ENCODE measurements at places on chromosomes 16 and 17.
A peak's percentile ranks its signal among the peaks of the same experiment; 100 is the strongest.

DNA sequence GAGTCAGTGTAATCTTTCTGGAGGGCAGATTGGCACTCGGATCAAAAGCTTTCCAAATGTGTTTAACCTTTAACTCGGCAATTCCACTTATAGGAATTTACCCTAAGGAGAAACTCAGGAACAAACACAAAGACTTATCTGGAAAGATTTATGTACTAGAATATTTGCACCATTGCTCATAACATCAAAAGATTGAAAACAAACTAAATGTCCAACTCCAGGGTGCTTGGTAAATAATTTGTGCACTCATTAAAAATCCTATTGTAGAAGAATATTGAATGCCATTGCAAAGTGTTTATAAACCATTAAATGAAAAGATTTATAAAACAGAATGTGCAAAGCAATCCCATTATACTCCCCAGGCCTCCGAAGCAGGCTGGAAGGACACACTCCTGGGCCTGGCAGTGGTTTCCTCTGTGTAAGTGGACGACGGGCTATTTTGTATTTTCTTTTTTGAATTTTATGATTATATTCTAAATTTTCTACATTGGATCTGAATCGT is 18.7 kb upstream of the RBFOX3 start:
- no peak for DNase-seq

DNA sequence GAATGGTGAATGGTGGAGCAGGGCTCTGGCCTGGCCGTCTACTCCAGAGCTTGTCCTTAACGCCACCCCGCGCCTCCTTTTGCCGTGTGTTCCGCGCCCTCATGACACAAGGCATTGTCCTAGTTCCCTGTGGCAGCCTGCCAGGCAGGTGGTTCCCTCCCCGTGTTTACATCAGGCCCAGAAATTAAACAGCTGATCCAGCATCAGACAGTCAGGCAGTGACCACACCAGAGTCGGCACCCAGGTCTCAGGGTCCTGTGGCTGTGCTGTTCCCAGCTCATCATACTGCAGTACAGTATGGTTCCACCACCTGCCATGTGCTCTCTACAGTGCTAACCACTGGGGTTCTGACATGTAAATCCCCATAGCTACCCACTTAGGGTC is 119.7 kb downstream of the RAB11FIP4 start:
- no peak for DNase-seq

DNA sequence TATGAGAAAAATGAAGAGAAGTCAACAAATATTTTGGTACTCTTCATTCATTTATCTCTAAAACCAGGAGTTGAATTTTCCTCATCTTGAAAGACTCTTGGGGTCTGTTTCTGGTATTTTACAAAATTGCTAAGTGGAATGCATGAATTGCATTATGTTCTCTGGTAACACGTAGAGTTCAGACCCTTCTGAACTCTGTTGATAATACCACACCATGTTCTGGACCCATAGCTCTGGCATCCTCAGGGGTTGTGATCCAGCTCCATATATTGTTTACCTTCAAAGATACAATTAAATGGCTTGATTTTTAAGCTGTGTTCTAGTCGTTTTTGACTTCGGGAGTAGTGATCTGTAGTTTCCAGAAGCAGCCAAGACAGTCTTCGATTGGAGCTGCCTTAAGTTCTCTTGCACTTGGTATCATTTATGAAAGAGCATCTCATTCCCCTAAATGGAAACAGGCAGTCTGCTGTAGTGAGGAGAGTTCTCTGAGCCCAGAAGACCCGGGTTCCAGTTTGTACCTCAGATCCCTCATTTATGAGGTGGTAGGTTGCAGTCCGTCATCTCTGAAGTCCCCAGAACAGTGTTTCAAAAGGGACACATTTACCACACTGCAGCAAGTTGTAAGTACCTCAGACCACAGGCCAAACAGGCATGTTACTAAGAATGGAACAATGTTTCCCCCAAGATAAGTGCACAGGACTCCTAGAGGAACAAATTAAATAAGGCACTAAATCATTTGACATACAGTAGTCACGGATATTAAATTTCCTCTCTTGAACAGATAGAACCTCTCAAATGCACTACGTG is 9.6 kb downstream of the PSMD7 start:
- peak; percentile 44 for DNase-seq

GRCh38 chr17:64617125-64617780 is 44.9 kb downstream of the SMURF2 start:
- no peak for DNase-seq

DNA sequence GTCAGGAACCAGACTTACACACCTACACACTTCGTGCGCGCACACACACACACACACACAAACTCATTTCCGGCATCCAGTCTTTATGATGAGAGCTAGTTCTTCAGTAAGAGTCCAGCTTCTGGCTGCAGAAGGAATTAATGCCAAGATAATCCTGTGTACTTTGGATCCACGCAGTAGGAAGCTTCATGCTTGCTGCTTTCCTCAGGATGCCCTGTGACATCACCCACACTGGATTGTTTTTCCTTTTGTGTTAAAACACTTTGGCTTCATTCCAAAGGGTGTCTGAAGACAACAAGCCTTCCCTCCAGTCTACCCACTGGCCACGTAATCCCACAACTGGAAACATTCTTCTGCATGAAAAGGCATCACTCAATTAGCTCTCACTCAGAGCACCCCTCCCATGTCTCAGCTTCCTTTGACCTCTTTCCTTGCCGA is 35.4 kb downstream of the KCNJ16 start:
- no peak for DNase-seq

DNA sequence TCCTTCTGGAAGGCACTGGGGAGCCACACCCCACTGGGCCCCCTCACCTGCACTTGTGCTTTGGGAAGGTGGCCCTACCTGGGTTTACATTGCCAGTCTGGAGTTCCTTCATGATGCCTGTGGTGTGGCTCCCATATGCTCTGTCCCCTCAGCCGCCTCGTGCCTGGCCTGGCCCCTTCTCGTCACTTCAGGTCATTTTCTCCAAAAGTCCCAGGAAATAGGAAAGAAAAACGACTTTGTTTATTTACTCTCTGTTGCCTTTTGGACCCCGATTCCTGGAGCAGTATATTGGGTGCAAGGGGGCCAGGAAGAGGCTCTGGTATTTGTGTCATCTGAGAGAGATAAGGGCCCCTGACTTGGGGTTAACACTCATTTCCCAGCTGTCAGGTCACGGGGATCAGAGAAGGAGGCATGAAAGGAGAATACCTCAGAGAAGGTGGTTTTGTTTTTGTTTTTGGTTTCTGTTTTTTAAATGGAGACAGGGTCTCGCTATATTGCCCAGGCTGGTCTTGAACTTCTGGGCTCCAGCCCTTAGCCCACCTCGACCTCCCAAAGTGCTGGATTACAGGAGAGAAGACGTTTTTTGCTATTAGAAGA is 4.7 kb downstream of the SOCS3 start:
- DNase-seq = no peak

DNA sequence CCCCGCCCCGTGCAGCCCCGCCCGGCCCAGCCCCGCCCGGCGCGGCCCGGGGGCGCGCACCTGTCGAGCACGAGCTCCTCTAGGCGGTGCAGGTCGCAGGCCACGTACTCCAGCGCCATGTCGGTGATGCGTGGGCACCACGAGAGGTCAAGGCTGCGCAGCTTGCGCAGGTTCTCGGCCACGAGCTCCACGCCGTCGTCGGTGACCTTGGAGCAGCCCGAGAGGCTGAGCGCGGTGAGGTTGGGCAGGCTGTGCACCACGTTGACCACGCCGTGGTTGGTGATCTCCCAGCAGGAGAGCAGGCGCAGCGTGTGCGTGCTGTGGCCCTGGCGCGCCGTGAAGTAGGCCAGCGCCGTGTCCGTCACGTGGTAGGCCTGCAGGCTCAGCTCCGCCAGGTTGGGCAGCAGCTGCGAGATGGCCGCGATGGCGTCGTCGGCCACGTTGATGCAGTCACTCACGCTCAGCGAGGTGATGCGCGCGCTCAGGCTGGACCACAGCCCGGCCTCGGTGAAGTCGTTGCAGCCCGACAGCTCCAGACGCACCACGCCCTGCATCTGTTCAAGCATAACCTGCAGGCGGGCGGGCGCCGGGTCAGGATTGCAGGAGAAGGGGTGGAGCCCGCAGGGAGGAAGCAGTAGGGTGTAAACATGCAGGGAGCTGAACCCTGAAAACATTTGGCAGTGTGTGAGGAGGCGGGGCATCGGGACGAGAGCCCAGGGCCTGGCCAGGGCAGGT is 5.3 kb upstream of the WDR24 start:
- peak; percentile 69 for DNase-seq

GRCh38 chr17:4693416-4693815 is 10.5 kb downstream of the PELP1 start:
- no peak for DNase-seq

GRCh38 chr17:29016345-29017210 is 10.7 kb upstream of the SEZ6 start:
- DNase-seq = no peak

DNA sequence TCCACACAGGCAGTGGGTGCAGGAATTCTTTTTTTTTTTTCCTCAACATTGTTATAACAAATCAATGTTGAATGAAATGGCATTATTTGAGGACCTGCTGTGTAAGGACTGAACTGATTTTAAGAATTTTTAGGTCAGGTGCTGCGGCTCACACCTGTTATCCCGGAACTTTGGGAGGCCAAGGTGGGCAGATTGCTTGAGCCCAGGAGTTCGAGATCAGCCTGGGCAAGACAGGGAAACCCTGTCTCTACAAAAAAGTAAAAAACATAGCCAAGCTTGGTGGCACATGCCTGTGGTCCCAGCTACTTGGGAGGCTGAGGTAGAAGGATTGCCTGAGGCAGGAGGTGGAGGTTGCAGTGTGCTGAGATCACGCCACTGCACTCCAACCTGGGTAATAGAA is 12.4 kb downstream of the MPRIP start:
- no peak for DNase-seq

GRCh38 chr17:11908711-11909146 is 88.5 kb downstream of the ZNF18 start:
- peak; percentile 95 for DNase-seq

- DNase-seq = no peak
These were observed 15.5 kb upstream of the SPACA3 start for GRCh38 chr17:32976131-32976530.

GRCh38 chr17:50322271-50322670 is 23.7 kb upstream of the XYLT2 start:
- no peak for DNase-seq

GRCh38 chr16:13178318-13178717 is 276.9 kb downstream of the SHISA9 start:
- DNase-seq = no peak

DNA sequence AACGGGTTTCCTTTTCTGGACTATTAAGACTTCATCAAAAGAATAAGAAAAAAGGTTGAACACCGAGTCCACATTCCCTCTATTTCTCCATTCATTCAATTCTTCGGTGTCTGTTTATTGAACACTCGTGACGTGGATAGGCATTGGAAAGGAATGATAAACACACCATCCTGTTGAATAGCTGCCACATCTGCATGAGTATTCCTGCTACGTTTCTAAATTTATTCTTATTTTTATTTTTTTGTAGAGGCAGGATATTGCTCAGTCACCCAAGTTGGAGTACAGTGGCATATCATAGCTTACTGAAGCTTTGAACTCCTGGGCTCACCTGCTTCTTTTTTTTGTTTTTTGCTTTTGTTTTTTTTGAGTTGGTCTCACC is 80.8 kb upstream of the CIBAR2 start:
- DNase-seq = no peak

GRCh38 chr16:20956319-20956718 is 55.7 kb downstream of the LYRM1 start:
- DNase-seq = peak; percentile 24

GRCh38 chr16:86292171-86292775 is 218.1 kb upstream of the FOXF1 start:
- no peak for DNase-seq

DNA sequence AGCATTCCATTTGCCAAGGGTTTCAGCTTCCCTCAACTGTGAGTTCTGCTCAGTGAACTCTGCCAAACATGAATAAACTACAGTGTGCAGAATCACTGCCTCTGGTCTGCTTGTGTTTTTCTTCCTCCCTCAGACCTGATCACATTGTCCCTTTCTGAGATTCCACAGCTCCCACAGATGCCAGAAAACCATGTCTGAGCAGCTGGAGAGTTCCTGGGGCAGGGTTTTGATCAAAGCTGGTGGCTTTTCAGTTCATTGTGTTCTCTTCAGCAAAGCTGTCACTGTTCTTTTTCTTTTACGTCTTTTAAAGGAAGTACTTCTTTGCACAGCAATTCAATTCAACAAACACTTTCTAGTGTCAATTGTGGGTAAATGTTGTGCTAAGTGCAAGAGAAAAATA is 555.8 kb downstream of the RBFOX1 start:
- no peak for DNase-seq

- no peak for DNase-seq
These were observed 72.2 kb downstream of the SSH2 start for GRCh38 chr17:29857823-29858222.

DNA sequence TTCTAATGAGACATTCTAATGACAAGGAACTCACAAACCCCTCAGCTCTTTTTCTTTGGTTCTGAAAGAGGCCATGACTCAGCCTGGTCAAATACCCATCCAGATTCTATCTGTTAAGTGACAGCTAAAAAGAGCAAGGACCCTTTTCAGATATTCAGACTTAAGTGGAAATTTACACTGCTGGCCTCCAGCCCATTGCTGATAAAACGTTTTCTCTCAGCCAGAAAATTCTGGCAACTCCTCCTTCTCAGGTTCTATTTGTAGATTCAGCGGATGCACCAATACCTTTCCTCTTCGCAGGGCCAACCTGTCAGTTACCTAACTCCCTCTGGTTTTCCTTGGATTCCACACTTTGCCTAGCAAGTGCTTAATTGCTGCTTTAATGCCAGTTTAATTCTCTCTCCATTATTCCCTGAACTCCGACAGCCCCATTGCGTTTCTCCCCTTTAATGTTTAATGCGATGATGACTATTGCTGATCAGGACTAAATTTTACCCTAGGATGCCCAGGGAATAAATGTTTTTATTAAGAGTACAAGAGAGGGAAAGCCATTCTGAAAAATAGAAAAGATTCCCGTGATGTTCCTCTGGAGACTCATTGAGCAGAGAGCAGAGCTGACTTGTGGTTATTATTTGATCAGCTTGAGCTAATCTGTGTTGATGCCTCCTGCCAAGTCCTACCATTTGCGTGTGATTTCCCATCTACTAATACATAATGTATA is 35.9 kb upstream of the TOM1L1 start:
- DNase-seq = peak; percentile 3

Measured in hematopoietic multipotent progenitor cell treated with erythropoietin and hydrocortisone succinate and interleukin-3 and kit ligand, for 4 days (in vitro differentiated cells).